ENCODE measurements at places on chromosomes 1 and 21.

DNA sequence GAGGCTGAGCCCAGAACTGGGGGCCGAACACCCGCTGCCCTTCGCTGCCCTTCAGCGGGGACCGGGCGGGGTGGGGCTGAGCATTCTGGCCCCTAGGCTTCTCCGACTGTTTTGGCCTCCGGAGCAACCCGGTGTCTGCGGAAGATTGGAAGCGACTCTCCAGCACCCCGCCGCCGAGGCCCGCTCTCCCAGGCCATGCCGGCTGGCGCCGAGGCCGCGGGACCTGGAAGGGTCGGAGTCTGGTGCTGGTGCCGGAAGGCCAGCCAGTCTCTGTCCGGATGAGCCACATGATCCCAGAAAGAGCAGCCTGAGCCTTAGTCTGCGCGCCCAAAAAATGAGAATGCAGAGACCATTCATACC lies 272.0 kb downstream of the FOXD2 start:
- H3K27ac ChIP-seq = no peak overlapping the region
- DNase-seq = no peak
- no peak overlapping the region for H3K4me3 ChIP-seq
- H3K36me3 ChIP-seq = no peaks in the 10 kb centered on the region
- peaks cover 23% of the 10 kb centered on the region for H3K4me1 ChIP-seq
- peaks cover 15% of the 10 kb centered on the region for H3K27me3 ChIP-seq

- peaks cover 81% of the 10 kb centered on the region for H3K36me3 ChIP-seq
- H3K27ac ChIP-seq = no peak overlapping the region
- DNase-seq = no peak
- no peaks in the 10 kb centered on the region for H3K4me1 ChIP-seq
- no peak overlapping the region for H3K4me3 ChIP-seq
Observed at GRCh38 chr21:32347977-32348376, 44.8 kb downstream of the URB1 start.

- no peak for DNase-seq
- H3K36me3 ChIP-seq = no peaks in the 10 kb centered on the region
- no peaks in the 10 kb centered on the region for H3K27me3 ChIP-seq
- no peak overlapping the region for H3K27ac ChIP-seq
Observed at GRCh38 chr1:225480825-225481434, 53.1 kb upstream of the LBR start.

GRCh38 chr1:4564051-4564450 lies 90.4 kb upstream of the AJAP1 start:
- H3K27me3 ChIP-seq = no peaks in the 10 kb centered on the region
- no peak overlapping the region for H3K27ac ChIP-seq
- H3K4me1 ChIP-seq = no peaks in the 10 kb centered on the region
- DNase-seq = no peak

GRCh38 chr1:197838836-197839235 lies 63.6 kb upstream of the DENND1B start:
- H3K36me3 ChIP-seq = no peaks in the 10 kb centered on the region
- no peak overlapping the region for H3K27ac ChIP-seq
- DNase-seq = no peak
- no peaks in the 10 kb centered on the region for H3K4me1 ChIP-seq

DNA sequence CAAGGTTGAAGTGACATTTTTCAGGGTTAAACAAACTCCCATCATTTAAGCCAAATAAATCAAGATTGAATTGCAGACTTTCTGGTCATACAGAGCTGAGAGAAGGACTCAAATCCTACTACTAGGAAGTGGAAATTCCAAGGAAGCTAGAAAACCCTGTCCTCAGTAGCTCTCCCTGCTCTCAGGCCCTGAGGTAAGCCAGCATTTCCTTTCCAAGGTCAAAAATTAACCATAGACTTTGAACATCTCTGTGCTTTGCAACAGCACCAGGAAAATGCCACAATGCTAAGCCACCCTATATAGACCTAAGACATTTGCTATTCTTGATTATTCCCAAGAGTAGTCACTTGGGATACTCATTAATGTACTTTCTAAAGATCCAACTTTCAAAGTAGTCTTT lies 45.1 kb downstream of the LUZP1 start:
- no peaks in the 10 kb centered on the region for H3K4me1 ChIP-seq
- no peak overlapping the region for H3K27ac ChIP-seq
- DNase-seq = no peak

- no peak overlapping the region for H3K27ac ChIP-seq
- no peaks in the 10 kb centered on the region for H3K36me3 ChIP-seq
- H3K4me1 ChIP-seq = peaks cover 24% of the 10 kb centered on the region
- no peaks in the 10 kb centered on the region for H3K27me3 ChIP-seq
Observed at GRCh38 chr21:38290809-38291208, 34.0 kb downstream of the KCNJ15 start.

DNA sequence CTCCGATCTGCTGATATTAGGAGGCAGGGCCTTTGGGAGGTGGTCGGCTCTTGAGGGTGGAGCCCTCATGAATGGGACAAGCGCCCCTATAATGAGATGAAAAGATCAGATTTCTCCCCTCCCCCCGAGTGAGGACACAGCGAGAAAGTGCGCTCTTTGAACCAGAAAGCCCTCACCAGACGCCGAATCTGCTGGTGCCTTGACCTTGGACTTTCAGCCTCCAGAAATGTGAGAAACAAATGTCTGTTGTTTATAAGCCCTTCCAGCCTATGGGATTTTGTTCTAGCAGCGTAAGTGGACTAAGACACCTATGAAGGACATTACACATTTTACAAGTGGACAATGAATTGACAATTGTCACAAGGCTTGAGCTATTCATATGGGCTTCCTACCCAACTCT lies 80.2 kb downstream of the RIPK4 start:
- no peaks in the 10 kb centered on the region for H3K36me3 ChIP-seq
- no peaks in the 10 kb centered on the region for H3K4me1 ChIP-seq
- H3K4me3 ChIP-seq = no peak overlapping the region
- no peak overlapping the region for H3K27ac ChIP-seq
- H3K27me3 ChIP-seq = no peaks in the 10 kb centered on the region

DNA sequence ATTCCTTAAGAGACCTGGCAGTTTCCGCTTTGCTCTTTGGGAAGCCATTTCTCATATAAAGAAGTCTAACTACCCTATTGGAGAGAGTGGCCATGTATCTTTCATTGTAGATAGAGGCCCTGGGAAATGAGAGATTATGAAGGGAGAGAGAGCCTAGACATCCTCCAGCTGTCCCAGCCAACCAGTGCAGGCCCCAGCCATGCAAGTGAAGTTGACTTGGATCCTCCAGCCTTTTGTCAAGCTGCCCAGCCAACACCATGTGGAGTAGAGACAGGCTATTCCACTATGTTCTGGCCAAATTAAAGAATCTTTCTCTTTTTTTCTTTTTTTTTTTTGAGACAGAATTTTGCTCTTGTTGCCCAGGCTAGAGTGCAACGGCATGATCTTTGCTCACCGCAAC lies 7.1 kb upstream of the ANP32E start:
- H3K27me3 ChIP-seq = no peaks in the 10 kb centered on the region
- no peak overlapping the region for H3K4me3 ChIP-seq
- DNase-seq = no peak

GRCh38 chr1:182126272-182126800 lies 64.8 kb upstream of the ZNF648 start:
- no peaks in the 10 kb centered on the region for H3K27me3 ChIP-seq
- no peaks in the 10 kb centered on the region for H3K36me3 ChIP-seq
- no peak overlapping the region for H3K27ac ChIP-seq
- no peak overlapping the region for H3K4me3 ChIP-seq

- DNase-seq = no peak
- peaks cover 67% of the 10 kb centered on the region for H3K36me3 ChIP-seq
- H3K27ac ChIP-seq = no peak overlapping the region
- no peaks in the 10 kb centered on the region for H3K4me1 ChIP-seq
- H3K27me3 ChIP-seq = no peaks in the 10 kb centered on the region
Observed at GRCh38 chr1:169550294-169550693, 36.0 kb downstream of the F5 start.

DNA sequence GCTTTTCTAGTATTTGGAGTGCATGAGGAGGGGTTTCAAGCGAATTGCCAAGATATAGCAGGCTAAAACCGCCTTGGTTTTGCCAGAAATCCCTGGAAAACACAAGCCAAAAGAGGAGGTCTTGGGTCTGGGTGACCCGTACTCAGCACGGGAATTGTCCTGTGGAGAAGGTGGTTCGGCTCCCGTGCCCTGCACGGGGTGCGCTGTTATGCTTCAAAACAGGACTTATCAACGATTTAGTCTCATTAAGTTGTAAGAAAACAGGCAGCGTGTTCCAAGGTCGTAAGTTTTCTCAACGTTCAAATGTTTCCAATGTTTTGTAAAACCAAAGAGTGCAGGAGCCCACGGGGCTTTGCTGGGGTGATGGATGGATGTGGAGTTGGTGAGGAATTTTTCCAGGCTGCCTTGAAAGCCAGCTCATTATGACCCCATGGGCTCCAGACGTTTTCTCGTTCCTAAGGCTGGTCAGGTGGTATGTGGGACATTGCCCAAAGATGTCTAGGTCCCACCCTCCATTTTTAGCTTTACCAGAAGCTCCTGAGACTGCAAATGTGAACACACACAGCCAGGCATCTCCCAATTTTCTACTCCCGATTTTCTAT lies 75.4 kb upstream of the CLDN14 start:
- H3K4me1 ChIP-seq = no peaks in the 10 kb centered on the region
- DNase-seq = no peak
- no peak overlapping the region for H3K27ac ChIP-seq
- no peaks in the 10 kb centered on the region for H3K27me3 ChIP-seq

DNA sequence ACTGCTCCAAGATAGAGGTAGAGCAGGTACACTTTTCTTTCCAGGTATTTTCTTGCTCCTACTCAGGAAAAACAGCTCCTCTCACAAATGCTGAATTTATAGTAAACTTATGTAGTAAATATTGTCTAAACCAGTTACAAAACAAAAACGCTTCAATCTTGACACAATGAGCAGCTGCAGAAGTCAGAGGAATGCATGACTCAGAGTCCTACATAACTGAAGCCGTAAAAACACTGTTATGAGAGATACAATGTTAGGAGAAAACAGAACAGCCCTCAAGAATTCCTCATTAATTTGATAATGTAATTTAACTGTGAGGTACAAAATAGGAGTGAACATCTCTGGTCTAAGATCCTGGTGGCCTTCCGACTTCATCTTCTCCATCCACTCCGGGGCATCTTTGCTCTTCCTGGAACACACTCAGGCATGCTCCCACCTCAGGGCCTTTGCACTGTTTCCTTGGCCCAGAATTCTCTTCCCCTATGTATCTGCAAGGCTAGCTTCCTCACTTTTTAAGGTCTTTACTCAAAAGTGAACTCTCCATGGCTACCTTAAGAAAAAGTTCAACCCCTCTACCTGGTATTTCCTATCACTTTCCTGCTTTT lies 138.5 kb downstream of the SLC45A1 start:
- no peaks in the 10 kb centered on the region for H3K36me3 ChIP-seq
- no peaks in the 10 kb centered on the region for H3K4me1 ChIP-seq

DNA sequence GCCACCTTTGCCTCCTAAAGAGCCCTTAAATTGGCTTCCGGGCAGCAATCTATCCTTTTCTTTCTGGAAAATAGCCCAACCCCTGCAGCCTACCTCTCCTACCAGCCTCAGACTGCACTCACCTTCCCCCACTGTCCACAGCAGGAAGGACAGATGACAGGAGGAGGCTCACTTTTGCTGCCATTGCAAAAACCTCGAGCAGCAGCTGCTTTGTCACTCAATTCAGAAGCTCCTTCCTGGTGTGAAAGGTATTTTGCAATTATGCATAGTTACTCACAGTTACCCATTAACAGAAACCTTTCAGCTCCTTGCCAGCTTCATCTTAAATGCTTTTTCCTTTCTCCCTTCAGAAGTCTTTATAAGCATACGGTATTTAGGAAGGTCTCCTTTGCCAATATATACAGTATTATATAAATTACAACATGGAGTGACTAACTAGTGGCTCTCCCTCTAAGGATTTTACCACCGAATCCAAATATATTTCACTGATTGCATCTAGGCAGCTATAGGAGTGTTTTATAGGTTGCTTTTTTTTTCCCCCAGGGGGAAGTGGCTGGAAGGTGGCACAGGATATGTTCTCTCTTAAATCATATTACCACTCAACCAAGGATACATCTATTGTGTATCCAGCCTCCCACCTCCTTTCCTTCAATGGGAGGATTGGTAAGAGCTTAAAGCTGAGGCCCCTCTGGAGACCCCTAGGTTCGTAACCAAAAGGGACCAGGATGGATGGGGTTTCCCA lies 142.1 kb upstream of the IPO9 start:
- H3K4me3 ChIP-seq = no peak overlapping the region
- no peak for DNase-seq

GRCh38 chr1:39328586-39329121 lies 124.2 kb downstream of the MACF1 start:
- no peak overlapping the region for H3K27ac ChIP-seq
- no peak for DNase-seq
- peaks cover 2% of the 10 kb centered on the region for H3K4me1 ChIP-seq
- no peaks in the 10 kb centered on the region for H3K27me3 ChIP-seq
- H3K4me3 ChIP-seq = no peak overlapping the region

DNA sequence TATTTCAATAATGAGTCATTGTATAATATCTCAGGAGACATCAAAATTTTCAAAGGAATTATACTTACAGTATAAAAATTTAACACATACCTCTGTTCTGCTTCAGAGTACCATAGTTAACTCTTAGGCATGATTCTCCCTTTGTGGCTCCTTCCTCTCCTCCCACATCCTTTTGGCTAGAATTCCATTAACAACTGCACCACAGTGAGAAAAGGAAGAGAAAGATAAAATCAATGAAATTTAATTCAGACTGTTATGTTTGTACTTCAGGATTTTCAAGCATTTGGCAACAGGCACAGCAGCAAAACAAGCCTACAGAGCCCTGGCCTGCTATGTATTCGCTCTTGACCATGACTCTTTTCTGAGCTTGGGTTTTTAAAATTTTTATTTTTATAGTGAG lies 57.2 kb upstream of the SGIP1 start:
- no peak overlapping the region for H3K4me3 ChIP-seq
- no peak overlapping the region for H3K27ac ChIP-seq
- DNase-seq = no peak
- no peaks in the 10 kb centered on the region for H3K36me3 ChIP-seq
- H3K4me1 ChIP-seq = no peaks in the 10 kb centered on the region

DNA sequence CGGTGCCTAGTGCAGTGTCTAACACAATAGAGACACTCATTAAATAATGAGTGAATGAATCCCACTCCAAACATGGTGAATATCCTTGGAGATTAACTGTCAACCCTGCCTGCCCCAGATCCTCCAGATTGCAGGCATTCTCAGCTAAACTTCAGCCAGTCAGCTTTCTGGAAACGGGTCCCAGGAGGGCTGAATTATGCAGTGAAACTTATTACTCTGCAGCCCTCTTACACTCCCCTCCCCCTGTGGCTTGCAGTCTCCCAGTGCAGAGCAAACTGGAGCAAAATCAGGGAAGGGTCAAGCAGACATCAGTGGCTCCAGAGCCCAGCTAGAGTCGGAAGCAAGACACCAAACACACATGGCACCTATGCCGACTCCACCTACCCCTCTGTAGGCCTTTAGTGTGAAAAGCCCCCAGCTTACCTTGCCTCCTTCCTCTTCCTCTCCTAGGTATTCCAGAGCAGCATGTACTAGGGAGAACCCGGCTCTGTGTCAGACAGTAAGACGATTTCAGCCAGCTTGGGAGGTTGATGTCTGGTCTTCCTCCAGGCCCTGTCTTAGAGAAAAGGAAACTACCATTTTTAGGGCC lies 6.5 kb upstream of the RGS16 start:
- H3K36me3 ChIP-seq = no peaks in the 10 kb centered on the region
- H3K27ac ChIP-seq = no peak overlapping the region
- DNase-seq = no peak
- H3K27me3 ChIP-seq = no peaks in the 10 kb centered on the region
- H3K4me1 ChIP-seq = peaks cover 1% of the 10 kb centered on the region

Measured in liver (tissue), 10 donors.